Inflammatory macrophage treated with lipopolysaccharide for 4 hours (primary cell): ENCODE measurements at places on chromosomes 5 and 9.
A peak's percentile ranks its signal among the peaks of the same experiment; 100 is the strongest.

- DNase-seq: no peak
Measured at GRCh38 chr9:121825031-121825691, 173.7 kb downstream of the DAB2IP start.

GRCh38 chr5:67935908-67936566 is 279.5 kb upstream of the PIK3R1 start:
- DNase-seq: peak; percentile 78

- peak; percentile 96 for DNase-seq
Measured at GRCh38 chr5:175590471-175590881, 67.4 kb upstream of the HRH2 start.

- no peak for DNase-seq
Measured at GRCh38 chr9:135344915-135345500, 134.6 kb upstream of the PPP1R26 start.

GRCh38 chr5:179906795-179907555 is 722 bp downstream of the TBC1D9B start:
- DNase-seq: no peak

DNA sequence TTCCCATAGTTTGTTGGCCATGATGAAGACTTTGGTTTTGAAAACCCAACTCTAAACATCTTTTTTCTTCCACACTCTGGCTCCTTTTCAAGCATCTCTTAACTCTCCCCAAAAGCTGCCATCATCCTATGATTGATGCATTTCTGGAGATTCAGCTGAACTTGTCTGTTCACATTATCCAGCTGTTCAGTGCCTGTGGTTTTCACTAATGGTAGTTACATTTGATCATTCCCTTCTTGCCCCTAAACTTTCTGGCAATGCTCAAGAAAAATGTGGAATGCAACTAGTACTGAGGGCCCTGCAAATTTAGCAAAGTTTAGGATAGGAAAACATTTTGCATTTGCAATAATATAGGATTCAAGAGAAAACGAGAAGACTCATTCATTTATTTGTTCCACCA is 267.5 kb downstream of the ENC1 start:
- no peak for DNase-seq

DNA sequence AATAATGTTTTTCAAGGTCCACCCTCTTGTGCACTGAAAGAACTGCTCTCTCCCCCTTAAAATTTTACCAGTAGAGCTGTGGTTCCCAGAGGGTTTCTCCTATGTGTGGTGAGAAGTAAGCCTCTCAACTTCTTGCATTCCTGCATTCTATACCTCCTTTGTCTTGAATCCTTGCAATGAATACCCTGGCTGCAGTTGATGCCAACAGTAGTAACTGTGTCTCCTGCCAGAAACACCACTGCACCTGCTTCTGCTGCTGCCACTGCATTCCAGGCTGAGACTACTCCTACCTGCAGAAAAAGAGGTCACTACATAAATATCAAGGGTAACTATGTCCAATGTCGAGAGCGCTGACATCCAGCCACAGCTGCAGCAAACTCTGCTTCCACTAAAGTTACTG is 203.7 kb downstream of the TMEM167A start:
- no peak for DNase-seq

GRCh38 chr5:43040287-43041098 is at the start of gene ANXA2R:
ANXA2R (minus strand) TSS chr5:43040319; CDS start chr5:43040046, 273 bp downstream.
- peak; percentile 93 for DNase-seq

DNA sequence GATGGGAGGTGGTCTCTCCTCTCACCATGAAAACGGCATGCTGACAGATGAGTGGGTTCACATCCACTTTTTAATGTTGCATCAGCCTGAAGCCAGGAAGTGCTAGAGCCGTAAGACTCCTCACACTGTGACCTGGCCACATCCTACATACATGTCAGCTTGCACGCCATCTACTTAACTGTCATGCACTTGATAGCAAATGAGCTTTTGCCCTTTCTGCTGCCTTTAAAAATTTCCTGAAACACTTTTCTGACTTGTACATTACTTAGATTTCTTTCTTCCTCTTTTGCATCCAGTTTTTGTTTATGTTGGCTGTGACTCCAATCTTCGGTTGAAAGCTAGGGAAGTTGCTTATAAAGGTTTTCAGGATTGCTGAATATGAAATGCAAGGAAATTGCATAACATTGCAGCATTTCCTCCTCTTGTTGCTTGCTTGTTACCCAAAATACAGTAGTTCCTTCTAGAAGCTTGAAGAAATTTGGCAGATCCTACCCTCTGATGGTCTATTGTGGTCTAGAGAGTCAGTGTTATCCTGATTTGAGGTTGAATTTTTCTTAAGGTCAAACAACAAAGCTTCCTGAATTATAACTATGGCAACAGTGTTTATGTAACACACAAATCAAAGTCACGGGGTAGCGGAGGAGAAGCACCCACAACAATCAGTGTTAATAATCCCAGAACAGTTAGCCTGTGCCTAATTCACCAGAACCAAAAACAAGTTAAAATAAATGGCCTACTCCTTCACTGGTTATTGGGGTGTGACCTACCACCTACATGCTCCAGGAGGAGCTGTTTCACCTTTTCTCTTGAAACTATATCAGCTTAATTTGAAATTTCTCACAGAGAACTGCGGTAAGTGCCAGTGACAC is 232.5 kb downstream of the ARHGAP26 start:
- peak; percentile 98 for DNase-seq

DNA sequence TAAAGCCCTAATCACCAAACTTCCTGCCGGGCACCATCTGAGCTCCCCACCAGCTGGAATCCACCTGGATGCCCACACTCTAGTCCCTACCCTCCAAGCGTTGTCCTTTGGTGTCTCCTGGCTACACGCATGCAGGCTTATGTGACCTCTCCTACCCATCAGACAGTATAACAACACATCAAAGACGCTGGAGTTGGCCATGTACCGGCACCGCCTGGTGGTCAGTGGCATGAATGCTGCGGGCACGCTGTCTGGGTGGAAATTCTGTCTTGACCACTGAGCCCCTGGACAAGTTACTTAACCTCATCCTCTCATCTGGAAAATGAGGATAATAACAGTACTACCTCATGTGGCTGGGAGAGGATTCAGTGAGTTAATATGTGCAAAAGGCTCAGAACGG is 23.4 kb upstream of the CORO2A start:
- no peak for DNase-seq

- no peak for DNase-seq
Measured at GRCh38 chr5:6220346-6221088, 157.8 kb downstream of the MED10 start.

DNA sequence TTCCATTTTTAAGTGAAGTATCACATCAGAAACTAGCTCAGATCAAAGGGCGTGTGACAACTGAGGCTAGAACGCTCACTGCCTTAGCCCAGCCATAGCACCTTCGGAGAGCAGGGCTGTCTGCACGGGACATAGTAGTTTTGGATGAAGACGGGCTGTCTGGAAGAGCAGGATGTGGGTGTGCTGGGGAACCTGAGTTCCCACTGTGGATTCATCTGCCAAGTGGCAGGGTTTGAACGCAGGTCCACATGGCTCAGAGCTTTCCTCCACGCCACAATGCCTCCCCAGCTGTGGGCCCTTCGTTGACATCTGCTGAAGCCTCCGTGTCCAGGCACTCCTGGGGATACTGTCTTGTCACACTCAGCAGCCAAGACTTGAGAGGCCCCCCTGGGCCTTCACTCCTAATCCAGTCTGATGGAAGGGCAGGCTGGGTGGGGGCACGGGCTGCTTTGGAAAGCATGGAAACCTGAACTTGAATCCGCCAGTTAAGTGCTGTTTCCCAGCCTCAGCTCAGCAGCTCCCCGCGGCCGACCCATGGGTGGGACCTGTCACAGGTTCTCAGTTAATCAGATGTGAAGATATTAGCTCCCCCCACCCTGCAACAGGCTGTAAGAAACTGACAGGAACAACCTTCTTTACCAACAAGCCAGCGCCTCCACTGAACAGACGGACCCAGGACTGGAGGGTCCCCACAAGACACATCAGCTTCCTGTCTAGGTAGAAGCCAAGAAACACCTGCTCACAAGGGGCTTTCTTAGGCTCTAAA is 228.1 kb downstream of the FANCC start:
- DNase-seq: no peak

DNA sequence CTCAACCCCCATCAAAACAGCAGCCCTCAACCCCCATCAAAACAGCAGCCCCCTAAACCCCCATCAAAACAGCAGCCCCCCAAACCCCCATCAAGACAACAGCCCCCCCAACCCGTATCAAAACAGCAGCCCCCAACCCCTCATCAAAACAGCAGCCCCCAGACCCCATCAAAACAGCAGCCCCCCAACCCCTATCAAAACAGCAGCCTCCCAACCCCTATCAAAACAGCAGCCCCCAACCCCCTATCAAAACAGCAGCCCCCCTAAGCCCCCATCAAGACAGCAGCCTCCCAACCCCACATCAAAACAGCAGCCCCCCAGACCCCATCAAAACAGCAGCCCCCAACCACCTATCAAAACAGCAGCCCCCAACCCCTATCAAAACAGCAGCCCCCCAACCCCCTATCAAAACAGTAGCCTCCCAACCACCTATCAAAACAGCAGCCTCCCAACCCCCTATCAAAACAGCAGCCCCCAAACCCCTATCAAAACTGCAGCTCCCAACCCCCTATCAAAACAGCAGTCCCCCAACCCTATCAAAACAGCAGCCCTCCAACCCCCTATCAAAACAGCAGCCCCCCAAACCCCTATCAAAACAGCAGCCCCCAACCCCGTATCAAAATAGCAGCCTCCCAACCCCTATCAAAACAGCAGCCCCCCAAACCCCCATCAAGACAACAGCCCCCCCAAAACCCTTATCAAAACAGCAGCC is 1.2 kb downstream of the TPPP start:
- DNase-seq: no peak

- no peak for DNase-seq
Measured at GRCh38 chr5:98845878-98846277, 72.4 kb downstream of the RGMB start.
